ENCODE measurements at places on chromosomes 5 and 9.

DNA sequence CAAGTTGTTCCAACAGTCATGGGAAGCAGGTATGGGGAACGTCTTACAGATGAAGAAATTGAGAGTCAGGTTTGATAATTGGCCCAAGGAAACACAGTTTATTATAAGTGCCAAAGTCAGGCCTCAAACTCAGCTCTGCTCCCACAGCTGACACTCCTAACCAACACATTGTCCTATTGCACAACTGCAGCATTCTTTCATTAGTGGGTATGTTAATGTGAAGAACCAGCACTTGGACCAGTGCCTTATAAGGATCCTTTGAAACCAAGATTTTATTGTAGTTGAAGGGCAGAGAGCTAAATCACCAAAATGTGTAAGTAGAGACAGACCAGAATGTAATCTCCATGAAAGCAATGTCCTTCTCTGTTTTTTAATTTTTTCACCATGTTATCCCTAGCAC lies 56.1 kb downstream of the GRIA1 start:
- H3K4me1 ChIP-seq = no peaks in the 10 kb centered on the region
- no peak overlapping the region for H3K27ac ChIP-seq
- H3K36me3 ChIP-seq = no peaks in the 10 kb centered on the region
- no peak overlapping the region for H3K4me3 ChIP-seq
- H3K27me3 ChIP-seq = no peaks in the 10 kb centered on the region

DNA sequence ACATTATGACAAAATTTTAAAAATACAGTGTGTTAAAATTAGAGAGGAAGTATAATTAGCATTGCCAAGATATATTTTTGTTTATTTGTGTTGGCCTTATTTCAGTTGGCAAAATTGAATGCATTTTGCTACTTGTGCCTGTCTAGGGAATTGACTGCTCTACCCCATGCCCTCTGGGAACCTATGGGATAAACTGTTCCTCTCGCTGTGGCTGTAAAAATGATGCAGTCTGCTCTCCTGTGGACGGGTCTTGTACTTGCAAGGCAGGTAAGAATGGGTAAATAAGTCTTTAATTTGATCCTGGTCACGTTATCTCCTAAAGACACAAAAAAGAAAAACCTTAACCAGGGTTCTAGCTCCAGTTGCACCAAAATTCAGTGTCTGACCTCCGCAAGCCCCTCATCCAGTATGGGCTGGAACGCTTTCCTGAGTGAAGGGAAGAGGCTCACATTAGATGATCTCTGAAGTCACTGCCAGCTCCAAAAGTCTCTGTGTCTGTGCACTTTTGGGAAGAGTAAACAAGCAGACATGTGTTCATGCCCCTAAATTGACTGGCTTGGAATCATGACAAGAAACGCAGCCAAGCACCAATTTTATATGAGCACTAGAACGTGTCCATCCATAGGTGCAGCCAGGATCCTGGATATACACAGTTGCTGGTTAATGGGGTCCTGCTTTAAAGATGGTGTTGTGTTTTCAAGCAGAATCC lies 98.3 kb upstream of the PRRC1 start:
- H3K27me3 ChIP-seq = no peaks in the 10 kb centered on the region
- peaks cover 4% of the 10 kb centered on the region for H3K4me1 ChIP-seq
- DNase-seq = no peak
- no peak overlapping the region for H3K4me3 ChIP-seq
- no peak overlapping the region for H3K27ac ChIP-seq

DNA sequence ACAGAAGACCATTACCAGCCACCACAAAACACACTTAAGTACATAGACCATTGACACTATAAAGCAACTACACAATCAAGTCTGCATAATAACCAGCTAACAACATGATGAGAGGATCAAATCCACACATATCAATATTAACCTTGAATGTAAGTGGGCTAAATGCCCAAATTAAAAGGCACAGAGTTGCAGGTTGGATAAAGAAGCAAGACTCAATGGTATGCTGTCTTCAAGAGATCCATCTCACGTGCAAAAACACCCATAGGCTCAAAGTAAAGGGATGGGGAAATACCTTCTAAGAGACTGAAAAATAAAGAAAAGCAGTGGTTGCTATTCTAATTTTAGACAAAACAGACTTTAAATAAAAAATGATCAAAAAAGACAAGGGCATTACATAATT lies 113.6 kb upstream of the CD180 start:
- H3K27ac ChIP-seq = no peak overlapping the region
- no peaks in the 10 kb centered on the region for H3K36me3 ChIP-seq
- no peak for DNase-seq
- no peak overlapping the region for H3K4me3 ChIP-seq
- peaks cover 3% of the 10 kb centered on the region for H3K4me1 ChIP-seq
- H3K27me3 ChIP-seq = no peaks in the 10 kb centered on the region

DNA sequence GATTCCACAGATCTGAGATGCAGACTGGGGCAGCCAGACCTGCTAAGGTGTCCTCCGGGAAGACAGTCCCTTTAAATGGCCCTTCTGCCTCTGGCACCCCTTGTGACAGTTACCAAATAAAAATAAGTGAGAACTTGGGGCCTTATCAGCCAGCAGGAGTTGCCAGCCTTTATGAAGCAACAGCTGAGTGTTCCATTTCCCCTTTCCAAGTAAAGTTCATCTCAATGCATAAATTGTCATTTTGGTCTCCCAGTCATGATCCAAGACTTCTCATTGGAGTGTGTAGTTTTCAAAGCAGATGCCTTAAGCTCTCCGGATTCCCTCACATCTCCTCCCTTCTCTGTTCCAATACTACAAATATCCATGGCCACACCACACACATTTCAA lies 4.1 kb downstream of the PTCH1 start:
- no peaks in the 10 kb centered on the region for H3K36me3 ChIP-seq
- no peak for DNase-seq
- H3K27ac ChIP-seq = no peak overlapping the region
- H3K4me1 ChIP-seq = peaks cover 47% of the 10 kb centered on the region

DNA sequence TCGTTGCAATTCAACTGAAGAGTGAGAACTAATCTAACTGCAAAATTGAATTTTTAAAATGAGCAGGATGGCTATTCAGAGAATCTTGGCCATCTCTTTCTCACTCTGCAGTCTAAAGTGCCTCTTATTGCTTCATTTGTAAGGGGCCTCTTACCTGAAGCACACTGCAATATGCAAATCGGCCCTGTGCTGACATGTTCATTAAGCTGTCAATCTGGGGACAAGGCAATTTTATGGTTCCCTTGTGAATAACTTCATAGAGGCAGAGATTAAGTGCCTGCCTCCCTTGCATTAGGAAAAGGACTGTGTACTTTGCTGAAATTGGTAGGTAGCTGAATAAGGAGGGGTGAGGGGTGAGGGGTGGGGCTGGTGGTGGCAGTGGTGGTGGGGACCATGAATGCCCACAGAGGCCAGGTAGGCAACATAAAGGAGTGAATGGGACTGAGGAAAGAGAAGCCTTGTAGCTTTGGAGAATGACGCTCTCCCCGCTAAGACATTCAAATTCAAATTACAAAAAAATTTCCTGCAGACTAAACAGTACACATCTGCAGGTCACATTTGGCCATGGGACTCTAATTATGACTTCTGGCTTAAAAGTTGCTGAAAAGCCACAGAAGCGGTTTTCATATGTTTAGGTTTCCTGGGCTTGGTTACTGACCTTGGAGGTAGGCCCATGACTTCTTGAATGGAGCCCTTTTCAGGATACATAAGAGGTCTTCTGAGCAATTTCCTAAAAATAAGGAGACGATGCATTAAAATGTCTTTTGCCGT lies 25.0 kb downstream of the TNFSF8 start:
- H3K4me3 ChIP-seq = no peak overlapping the region
- H3K36me3 ChIP-seq = peaks cover 3% of the 10 kb centered on the region
- H3K4me1 ChIP-seq = peaks cover 36% of the 10 kb centered on the region
- DNase-seq = no peak
- no peak overlapping the region for H3K27ac ChIP-seq

- DNase-seq = peak; percentile 42
- H3K36me3 ChIP-seq = no peaks in the 10 kb centered on the region
- H3K4me1 ChIP-seq = no peaks in the 10 kb centered on the region
- H3K27ac ChIP-seq = no peak overlapping the region
- no peaks in the 10 kb centered on the region for H3K27me3 ChIP-seq
Measured at GRCh38 chr5:21831145-21831787, 1021.9 kb downstream of the CDH12 start.

DNA sequence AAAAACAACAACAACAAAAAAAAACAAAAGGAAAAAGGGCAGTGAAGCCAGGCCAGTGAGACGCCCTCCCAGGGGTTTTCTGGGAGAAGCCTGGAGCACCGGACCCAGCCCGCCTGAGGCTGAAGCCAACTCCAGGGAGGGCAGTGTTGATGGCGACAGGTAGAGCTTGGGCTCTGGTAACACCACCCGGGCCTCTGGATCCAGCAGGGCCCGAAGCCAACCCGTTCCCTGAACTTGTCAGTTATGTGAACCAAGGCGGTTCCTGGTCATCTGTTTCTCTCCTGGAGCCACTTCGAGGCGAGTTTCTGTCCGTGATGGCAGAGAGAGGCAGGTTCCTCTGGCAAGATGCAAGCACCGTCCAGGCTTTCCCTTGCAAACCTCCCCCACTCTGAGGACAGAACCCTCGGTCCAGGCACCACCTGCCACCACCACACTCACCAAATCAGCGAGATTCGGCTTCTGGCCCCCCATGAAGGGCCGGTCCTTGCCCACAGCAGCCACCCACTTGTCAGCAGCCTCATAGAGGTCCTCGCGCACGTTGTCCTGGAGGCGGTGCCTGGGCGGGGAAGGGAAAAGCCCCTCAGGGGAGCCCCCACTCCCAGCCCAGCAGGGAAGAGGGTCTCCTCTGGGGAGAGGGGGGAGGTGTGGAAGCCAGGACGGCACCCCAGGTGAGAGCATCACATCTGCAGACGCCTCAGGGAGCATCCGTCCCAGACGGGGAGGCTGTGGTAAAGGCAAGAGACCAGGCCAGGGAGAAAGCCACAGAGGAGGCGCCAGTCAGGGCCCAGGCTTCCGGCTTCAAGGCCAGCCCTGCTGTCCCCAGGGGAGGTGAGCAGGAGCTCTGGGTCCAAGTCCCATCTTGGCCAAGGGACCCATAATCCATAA lies 5.4 kb downstream of the PTGES2 start:
- H3K36me3 ChIP-seq = no peaks in the 10 kb centered on the region
- no peak overlapping the region for H3K27ac ChIP-seq
- no peak for DNase-seq
- H3K27me3 ChIP-seq = no peaks in the 10 kb centered on the region
- H3K4me1 ChIP-seq = peaks cover 27% of the 10 kb centered on the region

DNA sequence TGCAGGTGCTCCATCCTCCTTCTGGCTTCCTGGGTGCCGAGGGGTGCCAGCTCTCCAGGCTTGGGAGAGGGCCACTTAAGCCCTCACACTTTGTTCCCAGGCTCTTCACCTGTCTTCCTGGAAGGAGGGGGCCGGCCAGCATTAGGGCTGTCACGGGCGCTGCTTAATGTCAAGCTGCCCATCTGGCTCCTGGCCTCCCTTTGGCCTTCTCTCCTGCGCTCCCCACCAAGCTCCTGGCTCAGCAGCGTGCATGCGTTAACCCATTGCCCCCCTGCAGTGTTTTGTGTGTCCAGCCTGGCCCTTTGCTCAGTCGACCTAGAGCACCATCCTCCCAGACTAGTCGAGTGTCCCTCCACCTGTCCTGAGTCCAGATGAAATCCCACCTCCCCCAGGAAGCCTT lies 21.3 kb downstream of the NTNG2 start:
- no peaks in the 10 kb centered on the region for H3K36me3 ChIP-seq
- DNase-seq = no peak
- H3K4me3 ChIP-seq = no peak overlapping the region
- peaks cover 2% of the 10 kb centered on the region for H3K27me3 ChIP-seq
- H3K27ac ChIP-seq = no peak overlapping the region

DNA sequence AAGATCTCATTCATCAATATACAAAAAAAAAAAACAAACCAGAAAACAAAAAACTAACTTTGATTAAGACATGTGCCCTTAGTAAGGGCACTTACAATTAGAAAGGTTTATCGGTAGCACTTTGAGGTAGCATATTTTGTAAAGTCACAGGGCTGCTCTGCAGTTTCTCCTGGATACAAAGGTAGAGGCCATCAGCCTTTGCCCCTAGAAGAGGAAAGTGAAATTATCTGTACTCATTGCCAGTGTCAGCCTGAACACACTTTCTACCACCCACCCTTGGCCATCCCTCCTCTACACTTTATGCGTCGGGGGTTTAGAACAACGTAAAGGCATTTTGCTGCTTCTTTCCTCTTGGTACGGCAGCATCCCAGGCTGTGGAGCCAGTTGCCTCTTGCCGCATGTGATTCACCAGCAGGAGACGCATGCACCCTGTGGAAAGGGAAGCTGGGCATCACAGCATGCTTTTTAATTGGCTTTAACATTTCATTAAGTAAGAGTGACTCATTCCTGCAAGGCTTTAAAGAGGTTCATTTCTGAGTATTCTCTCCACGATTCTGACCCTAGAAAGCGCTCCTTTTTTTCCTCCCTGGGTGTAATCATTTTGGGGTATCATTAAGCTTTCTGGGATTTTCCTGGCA lies 84.6 kb downstream of the CEMIP2 start:
- no peaks in the 10 kb centered on the region for H3K27me3 ChIP-seq
- H3K27ac ChIP-seq = no peak overlapping the region
- H3K4me3 ChIP-seq = no peak overlapping the region
- no peak for DNase-seq

- H3K27me3 ChIP-seq = no peaks in the 10 kb centered on the region
- H3K36me3 ChIP-seq = no peaks in the 10 kb centered on the region
- no peaks in the 10 kb centered on the region for H3K4me1 ChIP-seq
- no peak overlapping the region for H3K4me3 ChIP-seq
- no peak overlapping the region for H3K27ac ChIP-seq
Measured at GRCh38 chr9:93435386-93435785, 16.1 kb upstream of the FAM120A start.

DNA sequence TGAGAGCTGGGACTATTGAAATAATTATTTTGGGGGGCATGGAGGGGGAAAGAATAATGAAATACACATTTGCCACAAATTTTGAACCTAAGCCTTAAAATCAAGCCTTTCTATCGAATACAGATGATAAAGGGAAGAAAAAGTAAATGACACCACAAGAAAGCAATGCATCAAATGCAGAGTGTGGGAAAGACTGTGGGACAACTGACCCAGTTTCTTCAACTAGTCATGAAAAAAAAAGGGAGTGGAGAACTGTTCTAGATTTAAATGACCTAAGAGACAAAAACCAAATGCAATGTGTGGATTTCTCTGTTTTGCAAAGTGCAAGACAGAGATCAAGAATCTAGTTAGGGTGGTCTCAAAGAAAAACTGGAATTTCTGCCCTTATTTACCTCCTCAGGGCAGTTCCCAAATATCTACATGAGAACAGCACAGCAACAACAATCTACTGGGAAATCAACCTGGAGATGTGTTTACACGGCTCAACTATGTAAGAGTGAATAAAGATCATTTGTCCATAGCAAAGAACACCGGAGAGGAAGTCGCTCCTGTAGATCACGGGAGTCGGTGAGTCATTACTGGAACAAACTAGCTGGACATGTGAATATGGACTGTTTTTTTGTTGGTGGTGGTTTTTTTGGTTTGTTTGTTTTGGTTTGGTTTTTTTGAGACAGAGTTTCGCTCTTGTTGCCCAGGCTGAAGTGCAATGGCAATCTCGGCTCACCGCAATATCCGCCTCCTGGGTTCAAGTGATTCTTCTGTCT lies 145.9 kb downstream of the DROSHA start:
- H3K27ac ChIP-seq = no peak overlapping the region
- DNase-seq = no peak
- H3K36me3 ChIP-seq = no peaks in the 10 kb centered on the region
- no peak overlapping the region for H3K4me3 ChIP-seq

Data from B cell (primary cell).